Mesothelial cell of epicardium (in vitro differentiated cells): ENCODE measurements at places on chromosomes 2 and 18. TPM values are rescaled to one million over a fixed set of nuclear protein-coding genes. Genes with fewer than 3 reads are reported as not detected.

Gene REG3G
- total RNA-seq: not detected in 3 replicates

Gene PRKRA
- total RNA-seq: 67.2 to 70.7 TPM (median 70.3 TPM) in 3 replicates

Gene ZNF804A
- 2.7 to 2.8 TPM (median 2.7 TPM) in 3 replicates for total RNA-seq

Gene TUBB8B
- total RNA-seq: 0.31 to 0.32 TPM in 2 of 3 replicates, not detected in the other

Gene B4GALT6
- 42.0 to 49.9 TPM (median 46.3 TPM) in 3 replicates for total RNA-seq
